ENCODE measurements at places on chromosomes 6 and 20.

DNA sequence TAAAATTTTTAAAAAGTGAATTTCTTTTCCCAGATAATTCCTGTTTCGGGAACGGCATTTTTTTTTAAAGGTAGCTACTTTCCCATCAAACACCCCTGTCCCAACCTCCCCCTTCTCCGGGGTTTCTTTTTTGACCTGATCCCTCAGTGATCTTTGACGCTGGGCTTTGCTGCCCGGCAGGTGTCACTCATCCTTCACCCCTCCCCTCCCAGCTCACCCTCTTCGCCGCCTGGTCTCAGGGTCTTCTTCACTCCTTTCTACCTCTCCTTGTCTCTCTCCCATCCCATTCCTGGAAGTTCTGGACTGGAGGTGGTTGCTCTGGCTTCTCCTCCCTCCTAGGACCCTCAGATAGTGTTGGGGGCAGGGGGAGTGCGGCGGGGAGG is 329 bp upstream of the GPR6 start:
- no peak for DNase-seq

DNA sequence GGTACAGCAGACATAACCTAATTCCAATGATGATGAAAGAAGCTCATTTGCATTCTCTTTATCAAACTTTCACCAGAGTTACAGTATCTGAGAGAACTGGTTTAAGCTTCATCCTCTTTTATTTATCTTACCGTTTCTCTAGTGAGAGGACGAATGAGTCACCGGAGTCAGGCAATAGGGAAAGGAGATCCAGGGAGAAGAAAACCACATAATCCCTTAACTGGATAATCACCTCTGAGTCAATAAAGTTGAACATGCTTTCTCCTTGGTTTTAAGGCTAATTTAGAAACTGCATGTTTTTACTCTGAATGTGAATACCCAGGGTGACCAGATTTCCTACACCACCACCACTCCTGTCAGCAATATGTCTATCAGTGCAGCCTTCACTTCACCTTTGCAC is 313.7 kb upstream of the TBX18 start:
- DNase-seq = no peak

DNA sequence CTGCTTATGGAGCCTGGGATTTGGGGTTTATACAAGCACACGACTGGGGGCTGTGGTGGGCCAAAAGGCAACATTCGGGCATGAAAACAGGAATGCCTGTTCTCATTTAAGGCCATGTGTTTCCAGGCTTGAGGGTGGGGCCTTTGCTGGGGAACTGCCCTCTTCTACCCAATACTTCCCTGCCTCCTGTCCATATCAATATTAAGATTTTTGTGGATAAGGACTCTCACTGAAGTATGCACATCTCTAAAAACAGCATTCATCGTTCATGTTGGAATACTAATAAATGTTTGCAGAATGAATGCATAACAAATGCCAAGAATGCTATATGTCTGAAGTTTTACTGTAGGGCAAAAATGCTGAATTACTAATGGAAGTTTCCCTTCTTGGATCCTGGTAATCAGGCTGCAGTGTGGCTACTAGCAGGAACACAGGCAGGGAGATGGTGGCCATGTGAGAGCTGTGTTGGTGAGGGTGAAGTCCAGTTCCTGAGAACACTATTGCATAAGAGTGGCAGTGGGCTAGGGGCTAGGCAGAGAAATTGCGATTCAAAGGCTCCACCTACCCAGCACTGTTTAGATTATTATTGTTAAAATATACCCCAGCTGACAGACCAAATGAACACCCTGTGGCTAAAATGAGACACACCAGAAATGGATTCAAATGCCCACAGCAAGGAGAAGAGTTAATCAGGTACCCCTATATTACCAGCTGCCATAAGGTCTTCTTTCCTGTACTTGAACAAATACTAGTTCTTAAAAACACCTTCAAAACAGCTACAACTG is 644.3 kb downstream of the EPM2A start:
- DNase-seq = no peak

GRCh38 chr6:53517021-53517420 is 27.9 kb downstream of the GCLC start:
- no peak for DNase-seq

- no peak for DNase-seq
These were observed 263.4 kb downstream of the DHX35 start for GRCh38 chr20:39225536-39225935.

DNA sequence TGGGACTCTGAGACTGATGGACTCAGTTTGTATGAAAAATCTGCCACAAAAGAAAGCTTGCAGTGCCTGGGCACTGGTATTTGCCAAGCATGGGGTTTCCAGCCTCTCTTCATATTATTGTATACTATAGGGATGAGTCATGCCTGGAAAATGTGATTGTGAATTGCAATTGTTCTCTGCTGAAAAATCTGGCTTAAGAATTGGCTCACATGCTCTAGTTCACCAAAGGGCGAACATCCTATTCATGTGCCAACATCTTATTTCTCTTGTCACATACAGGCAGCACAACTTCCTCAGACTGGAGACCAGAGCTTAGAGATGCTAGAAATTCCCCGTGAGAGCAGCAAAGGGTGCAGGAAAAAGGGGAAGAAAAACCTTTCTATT is 103.6 kb upstream of the KCNK16 start:
- no peak for DNase-seq
